ENCODE measurements at places on chromosomes 12 and 14.

GRCh38 chr14:70186900-70187451 is 1.8 kb downstream of the SLC8A3 start:
- no peak for DNase-seq

DNA sequence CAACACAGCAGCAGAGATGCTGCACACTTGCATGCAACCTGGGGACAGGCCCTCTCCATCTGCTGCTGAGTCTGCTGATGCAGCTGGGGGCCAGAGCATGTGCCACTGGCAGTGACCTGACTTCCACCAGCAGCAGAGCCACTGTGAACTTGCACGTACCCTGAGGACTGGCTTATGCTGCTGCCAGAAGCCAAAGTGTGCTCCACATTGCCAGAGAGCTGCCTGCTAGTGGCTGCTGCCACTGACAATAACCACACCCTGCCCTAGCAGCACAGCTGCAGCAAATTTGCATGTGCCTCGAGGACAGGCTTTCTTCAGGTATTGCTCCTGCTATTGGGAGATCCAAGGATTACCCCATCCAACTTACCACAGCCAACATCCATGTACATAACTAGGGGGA is 4.5 kb upstream of the PRR4 start:
- no peak for DNase-seq

GRCh38 chr14:89007906-89008305 is 183.5 kb downstream of the TTC8 start:
- DNase-seq = no peak

DNA sequence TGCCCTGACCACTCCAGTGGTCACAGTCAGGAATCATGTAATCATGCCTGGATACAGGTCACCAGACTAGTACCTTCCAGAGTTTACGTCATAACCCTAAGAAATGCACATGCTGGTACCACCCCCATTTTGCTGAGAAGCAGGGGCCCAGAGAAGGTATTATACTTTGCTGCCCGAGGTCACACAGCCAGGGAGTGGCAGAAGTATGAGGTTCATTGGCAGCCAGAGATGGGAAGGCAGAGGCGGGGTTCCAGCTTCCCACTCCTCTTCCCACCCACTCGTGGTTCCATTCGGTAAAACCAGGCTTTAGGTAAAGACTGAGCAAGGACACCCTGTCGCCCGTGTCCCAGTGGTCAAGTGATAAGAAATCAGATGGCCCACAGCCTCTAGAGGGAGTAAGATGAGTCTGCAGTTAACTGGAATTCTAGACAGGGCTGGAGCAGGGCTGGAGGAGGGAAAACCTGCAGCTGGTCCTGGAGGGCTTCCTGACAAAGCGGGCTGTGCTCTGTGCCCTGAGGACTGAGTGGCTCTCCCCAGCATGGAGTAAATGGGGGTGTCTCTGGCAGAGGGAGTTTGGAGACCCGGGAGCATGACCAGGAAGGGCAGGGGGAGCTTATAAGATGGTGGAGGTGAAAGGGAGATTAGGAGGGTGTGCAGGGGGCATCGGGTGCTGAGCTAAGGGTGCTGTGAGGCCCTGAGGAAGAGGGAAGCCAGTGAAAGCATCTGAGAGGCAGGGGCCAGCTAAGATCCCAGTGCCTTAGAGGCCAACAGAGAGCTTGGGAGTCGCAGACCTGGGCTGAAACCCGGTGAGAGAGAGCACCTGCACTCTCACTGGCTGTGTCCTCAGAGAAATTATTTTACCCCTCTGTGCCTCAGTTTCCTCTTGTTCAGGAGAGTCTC is 5.7 kb downstream of the FAM222A start:
- no peak for DNase-seq

DNA sequence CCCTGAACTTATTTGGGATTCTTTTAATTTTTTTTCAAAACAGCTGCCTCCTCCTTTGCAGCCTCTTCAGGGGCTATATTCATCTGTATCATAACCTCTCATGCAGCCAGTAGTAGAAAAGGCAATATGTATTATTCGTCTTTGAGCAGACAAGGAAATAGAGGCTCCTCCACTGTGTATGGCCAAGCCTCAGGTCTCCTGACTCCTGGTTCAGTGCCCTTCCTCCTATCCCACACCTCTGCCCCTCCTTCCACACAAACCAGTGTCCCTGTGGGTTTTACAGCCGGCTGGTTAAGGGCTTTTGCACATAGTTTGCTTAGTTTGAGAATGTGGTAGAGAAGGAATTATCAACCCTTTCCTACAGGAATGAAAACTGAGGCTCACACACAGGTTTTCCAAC is 8.8 kb upstream of the ACVRL1 start:
- DNase-seq = no peak

DNA sequence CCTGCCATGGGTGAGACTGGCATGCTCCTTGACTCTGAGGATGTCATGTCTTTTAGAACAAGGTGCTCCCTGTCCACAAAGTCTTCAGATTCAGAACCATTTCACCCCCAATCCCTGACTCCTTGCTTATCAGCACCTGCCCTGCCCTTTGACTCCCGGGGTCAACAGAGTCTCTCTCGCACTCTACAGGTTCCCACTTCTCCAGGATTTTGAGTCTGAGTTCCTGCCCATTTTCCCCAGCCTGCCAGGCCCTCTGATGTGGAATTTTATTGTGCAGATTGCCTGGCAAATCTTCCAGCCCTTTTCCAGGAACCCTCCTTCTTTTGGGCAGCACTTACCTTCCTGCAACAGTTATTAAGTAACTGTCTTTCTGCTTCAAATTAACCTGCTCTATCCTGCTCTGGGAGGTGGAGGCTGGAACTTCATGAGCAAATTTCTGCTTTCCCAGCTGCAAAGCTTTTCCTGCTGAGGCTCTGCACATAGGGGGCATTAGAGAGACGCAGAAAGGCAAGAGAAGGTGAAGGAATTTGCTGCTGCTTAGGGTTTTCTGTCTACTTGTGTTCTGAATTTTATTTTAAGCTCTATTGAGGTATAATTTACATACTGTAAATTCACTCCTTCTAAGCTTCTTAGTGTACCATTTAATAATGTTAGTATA is 259.1 kb downstream of the PCNX1 start:
- DNase-seq = no peak

GRCh38 chr14:91164676-91165075 is 50.8 kb downstream of the DGLUCY start:
- DNase-seq = no peak

DNA sequence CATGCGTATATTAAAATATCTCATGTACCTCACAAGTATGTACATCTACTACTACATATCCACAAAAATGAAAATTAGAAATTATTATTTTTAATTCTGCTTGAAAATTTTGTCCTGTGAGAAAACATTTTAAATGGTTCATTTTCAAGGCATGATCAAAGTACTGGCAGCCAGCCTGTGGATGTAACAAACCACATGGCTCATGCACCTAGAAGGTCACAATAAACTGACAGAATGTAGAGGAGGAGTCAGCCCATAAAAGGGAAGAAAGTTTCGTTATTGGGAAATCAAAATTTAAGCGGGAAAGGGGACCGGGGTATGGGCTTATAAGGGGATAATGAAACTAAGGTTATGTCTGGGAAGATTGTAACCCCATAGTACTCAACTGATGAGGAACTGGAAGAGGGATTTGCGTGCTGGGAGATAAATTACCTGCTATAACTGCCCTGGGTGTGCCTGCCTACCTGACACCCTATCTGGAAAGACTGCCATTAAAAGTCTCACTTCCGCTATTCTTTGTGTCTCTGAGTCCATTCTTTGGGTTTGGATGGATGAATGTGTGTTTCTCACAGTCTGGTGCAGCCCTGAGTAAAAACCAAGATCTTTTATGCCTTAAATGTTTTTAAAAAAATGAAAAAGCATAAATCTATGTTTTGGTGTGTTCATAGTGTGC is 62.2 kb upstream of the PCED1B start:
- DNase-seq = no peak

DNA sequence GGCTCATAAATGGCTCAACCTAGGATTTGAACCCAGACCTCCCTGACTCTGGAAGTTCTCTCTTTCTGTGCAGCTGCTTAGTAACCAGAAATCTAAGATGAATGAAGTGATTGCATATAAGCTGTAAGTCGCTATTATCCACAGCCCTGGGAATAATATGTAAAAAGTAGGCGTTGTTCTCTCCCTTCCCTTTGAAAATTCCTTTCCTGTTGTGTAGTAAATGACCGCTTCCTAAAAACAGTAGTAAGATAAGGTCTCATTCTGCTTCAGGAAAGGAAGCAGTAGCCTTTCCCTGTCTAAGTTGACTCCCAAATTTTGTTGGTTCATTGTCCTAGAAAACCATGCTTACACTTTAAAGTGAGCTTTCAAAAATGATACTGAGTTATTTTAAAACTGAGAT is 418.3 kb downstream of the EGLN3 start:
- no peak for DNase-seq

DNA sequence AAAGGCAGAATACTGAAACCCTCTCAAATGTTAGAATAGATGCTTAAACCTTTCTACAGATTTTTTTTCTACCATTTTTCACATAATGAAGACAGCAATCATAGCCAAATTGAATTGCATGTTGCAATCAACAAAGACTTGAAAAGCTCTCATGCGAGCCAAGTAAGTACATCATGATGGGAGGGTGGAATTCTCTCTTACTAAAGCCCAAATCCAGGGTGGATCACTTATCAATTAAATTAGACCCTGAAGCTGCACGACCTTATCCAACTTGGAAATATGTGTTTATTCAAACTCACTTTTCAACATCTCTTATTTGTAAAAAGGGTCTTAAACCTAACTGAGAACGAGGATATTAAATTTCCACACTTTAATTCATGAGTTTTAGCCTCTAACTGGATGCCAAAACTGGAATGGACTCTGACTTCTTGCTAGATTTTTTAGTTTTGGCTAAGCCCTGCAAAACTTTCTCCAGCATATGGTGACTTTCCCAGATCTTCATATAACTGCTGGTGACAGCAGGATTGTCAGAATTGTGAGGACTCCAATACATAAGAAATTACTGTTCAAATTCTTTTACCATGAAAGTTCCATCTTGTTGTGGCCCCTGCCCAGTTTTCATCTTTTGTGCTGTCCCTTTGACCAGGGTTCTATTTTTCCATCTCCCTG is 53.6 kb downstream of the HECTD4 start:
- DNase-seq = no peak

DNA sequence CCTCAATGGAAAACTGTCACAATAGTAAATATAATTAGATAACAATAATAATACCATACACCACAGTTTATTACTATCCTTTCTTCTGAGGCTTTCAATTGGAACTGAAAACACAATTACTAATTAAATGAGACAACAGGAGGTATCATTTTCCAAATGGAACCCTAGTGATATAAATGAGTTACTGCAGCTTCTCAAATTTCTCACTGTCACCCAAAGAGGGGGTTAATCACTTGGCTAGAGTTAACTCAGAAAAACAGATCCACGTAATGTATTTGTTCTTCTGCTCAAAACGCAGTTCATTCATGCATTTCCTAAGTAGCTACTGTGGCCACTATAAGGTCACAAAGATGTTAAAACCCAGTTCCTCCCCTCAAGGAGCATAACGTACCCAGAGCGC is 120.9 kb upstream of the FOXN3 start:
- DNase-seq = no peak

GRCh38 chr12:96719660-96720362 is 187.2 kb upstream of the NEDD1 start:
- no peak for DNase-seq

DNA sequence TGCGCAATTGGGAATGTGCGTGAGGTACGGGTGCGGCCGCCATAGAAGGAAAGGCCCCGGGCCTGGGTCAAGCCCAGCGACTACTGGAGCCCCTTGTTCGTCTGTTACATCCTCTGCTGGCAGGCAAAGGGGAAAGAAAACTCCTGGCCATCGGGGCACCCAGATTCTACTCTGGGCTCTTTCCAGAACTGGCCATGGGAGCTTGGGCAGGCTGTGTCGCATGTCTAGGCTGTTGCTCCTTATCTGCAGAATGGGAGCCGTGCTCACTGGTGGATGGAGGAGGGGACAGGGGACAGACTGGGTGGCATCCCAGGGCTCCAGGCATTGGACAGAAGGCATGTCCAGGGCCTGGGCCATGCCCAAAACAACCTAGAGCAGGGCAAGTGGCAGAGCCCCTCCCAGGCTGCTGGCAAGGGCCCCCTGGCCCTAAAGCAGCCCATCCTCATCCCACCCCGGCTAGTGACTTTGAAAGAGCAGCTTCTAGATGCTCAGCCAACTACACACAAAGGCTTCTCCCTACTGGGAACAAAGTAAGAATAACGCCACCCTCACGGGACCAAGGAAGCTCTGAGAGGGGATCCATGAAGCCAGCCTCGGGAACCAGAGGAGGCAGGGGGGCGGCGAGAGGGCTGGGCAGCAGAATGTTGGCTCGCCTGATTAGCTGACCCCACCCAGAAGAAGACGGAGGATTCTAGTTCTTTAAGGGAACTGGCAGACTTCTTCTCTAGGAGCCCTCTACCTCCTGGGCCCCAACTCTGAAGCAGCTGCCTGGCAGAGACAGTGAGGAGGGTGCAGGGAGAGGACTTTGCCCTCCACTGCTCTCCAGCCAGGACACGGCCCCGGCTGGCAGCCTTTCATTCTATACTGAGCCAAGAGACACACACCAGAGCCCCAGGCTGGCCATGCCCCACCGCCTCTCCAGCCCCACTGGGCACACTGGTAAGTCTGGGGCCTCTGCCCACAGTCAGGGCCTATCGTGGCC is 96.8 kb downstream of the SINHCAF start:
- DNase-seq = no peak

DNA sequence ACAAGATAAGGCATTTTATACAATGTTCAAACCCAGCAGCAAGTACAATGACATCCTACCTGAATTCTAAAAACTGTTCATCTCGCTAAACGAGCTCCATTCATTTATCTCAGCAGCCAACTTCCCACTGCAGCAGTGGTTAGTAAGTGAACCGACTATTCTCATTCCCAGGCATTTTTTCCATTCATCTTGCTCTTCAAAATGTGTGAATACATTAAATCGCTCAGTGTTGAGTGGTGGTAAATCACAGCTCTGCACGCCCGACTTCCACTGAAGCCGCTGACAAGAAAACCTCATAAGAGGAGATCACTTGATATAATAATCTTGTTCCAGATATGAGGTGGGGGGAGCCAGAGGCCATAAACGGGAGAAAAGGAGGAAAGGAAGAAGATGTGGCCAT is 746.2 kb upstream of the USP15 start:
- DNase-seq = no peak

- no peak for DNase-seq
These were observed 104.0 kb downstream of the GPR135 start for GRCh38 chr14:59360923-59361794.

GRCh38 chr12:93322784-93323183 is 54.9 kb upstream of the NUDT4 start:
- no peak for DNase-seq

GRCh38 chr14:75291331-75291730 is 12.7 kb downstream of the FOS start:
- no peak for DNase-seq

DNA sequence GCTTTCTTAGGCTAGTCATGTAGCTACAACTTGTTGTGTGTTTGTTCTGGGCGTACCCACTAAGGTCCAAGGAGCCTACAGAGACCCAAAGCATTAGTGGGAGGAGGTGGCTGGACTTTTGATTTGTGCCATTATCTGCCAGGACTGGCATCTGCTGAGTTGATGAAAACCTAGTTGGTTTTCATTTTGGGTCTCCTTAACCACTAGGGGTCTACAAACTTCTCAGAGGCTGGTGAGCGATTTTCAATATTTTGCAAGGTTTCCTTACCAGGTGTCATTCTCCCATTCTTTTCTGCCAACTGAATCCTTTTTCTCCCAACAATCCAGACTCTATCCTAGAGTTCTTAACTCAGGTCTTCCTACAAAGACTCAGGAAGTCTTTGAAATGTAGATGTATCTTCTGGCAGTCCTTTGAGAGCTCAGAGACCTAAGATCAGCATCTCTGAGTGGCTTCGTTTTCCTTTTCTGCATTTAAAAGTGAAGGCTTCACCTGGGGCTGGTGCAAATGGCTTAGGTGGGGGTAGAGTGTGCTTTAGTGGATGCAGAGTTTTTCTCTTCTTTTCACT is 150.0 kb upstream of the RMST start:
- DNase-seq = no peak

- DNase-seq = no peak
These were observed 12.5 kb downstream of the RPS6KL1 start for GRCh38 chr14:74910556-74910955.

Measured in T-helper 2 cell (primary cell).